ENCODE measurements at places on chromosomes 5 and 9. TPM values are rescaled to one million over a fixed set of nuclear protein-coding genes. Genes with fewer than 3 reads are reported as not detected.

The IL6ST gene
- total RNA-seq, result 37.7 TPM

The PCDHAC2 gene
- 6.0 TPM for total RNA-seq

The NDST1 gene
- total RNA-seq, result 160 TPM

The FSTL4 gene
- total RNA-seq, result 29.0 TPM

The MZB1 gene
- total RNA-seq, result not detected

The TMEM171 gene
- 1.1 TPM for total RNA-seq

Measured in glutamatergic neuron (in vitro differentiated cells).